ENCODE measurements at places on chromosomes 12 and 14.

GRCh38 chr12:122374707-122375106 lies 47.8 kb downstream of the CLIP1 start:
- no peak for DNase-seq

DNA sequence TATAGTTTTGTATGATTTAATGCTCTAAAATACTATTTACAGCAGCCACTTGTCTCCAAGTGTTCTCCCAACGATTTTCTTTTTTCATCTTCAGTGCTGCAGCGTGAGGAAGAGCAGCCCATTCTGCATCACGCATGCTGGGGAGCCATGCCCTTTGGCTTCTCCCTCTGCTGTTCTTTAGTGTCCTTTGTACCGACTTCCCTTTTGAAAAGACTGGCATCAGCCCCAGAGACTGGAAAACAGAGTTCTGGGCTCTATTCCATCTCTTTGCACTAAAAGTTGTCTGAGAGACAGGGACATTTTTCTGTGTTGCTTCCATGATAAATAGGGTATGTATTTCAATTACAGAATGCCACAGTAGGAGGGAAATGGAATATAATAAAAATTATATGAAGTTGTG lies 105.1 kb downstream of the RERG start:
- DNase-seq = no peak

GRCh38 chr12:101267111-101267510 lies 12.8 kb upstream of the UTP20 start:
- no peak for DNase-seq

DNA sequence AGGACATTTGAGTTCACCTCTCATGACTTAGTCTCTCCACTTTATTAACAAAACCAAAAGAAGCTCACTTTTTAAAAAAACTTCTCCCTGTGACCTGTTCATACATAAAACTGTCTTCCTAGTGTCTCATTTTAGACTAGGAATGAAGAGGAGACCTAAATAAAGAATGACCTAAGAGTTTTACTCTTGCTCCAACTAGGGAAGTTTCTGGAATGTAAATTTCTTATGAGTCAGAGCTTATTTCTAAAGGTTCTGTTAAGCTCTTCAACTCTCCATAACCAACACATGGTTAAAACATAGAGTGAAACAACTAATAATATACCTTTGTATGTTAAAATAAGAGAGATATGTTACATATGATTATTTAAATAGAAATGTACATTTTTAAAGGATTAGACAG lies 369.8 kb downstream of the EMP1 start:
- no peak for DNase-seq

DNA sequence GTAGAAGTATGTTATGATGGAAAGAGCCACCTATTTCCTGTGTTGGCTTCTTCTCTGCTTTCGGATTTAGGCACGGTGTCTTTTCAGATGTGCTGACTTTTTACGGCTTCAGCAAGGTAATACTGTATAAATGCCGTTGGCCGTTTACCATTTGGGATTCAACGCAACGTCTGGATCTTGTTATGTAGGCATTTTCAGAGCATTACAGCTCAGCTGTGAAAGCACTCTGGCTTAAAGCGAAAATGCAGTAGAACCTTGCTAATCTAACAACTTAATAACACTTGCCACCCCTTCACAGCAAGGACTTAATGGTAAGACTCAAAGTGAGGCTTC lies 229.9 kb downstream of the EFCAB11 start:
- no peak for DNase-seq

GRCh38 chr12:67520606-67521005 lies 127.9 kb upstream of the DYRK2 start:
- DNase-seq = no peak

GRCh38 chr14:69181491-69181890 lies 9.8 kb upstream of the EXD2 start:
- no peak for DNase-seq

DNA sequence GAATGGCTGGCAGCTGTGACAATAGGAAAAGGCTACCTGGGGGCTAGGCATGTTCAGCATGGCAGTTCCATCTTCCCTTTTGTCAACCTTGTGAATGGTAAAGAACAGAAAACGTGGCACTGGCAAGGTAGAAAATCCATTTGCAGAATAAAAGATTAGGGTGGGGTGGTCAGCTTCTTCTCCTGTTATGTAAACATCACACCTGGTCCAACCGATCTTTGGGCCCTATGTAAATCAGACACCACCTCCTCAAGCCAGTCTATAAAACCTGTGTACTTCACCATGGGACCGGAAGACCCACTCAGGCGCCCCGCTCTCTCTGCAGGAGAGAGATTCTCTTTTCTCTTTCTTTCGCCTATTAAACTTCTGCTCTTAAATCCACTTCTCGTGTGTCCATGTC lies 19.6 kb upstream of the TMEM30B start:
- DNase-seq = no peak

- DNase-seq = no peak
Observed at GRCh38 chr14:44763356-44763755, 198.4 kb downstream of the KLHL28 start.

DNA sequence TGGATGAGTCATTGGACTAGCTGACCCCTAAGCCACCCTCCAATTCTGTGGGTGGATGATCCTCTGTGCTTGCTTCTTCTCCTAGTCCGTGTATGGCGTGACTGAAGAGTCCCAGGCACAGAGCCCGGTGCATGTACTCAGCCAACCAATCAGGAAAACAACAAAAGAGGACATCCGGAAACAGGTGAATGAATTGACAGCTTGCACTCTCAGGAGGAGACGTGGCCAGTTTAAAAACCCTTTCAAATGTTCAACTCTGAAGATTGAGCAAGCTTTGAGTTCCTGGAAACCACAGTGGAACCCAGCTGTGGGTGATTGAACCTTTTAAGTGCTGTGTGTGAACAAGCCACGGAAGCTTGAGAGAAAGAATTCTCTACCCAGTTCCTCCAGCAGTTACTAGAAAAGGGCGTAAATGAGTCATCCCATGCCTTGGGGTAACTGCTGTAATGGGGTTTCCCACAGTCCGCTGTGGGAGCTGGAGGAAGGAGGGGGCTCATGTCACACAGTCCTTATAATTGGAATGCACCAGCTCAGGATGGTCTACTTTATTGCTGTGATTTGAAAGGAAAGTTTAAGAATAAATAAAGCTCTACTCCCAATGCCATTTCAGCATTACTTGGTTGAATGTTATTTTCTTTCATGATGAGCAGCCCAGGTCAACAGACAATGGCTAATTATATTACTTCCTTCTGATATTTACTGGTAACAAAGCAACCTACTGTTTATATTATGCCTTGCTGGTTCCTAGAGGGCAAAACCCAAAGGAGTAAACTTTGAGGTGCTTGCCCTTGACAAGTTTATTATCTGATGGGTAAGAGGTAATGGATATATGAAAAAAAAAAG lies 417.0 kb downstream of the DPF3 start:
- no peak for DNase-seq

- no peak for DNase-seq
Observed at GRCh38 chr12:91103624-91104023, 7.7 kb downstream of the LUM start.

- no peak for DNase-seq
Observed at GRCh38 chr14:96926001-96926400, 128.8 kb downstream of the VRK1 start.

- DNase-seq = no peak
Observed at GRCh38 chr12:92248977-92249376, 103.3 kb upstream of the BTG1 start.

- DNase-seq = no peak
Observed at GRCh38 chr12:16564675-16565074, 41.3 kb downstream of the LMO3 start.

DNA sequence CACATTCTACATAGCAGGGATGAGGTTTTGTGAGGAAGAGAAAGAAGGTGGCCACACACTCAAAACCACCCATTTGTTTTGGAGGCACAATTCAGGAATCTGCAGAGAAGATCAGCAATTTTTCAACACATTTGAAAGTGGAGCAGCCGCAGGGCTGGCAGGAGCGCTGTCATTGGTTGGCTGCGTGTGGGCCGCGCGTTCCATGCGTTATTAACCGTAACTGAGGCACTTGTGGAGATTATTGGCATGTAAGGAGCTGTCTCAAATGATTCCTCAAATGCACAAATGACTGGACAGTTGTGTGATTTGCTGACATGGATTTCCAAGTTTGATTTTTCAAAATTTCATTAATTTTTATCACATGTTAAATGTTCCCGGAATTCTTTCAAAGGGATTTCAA lies 318.5 kb downstream of the TMEM132D start:
- DNase-seq = no peak

GRCh38 chr12:118060301-118061010 lies 523 bp downstream of the WSB2 start:
- DNase-seq = no peak

DNA sequence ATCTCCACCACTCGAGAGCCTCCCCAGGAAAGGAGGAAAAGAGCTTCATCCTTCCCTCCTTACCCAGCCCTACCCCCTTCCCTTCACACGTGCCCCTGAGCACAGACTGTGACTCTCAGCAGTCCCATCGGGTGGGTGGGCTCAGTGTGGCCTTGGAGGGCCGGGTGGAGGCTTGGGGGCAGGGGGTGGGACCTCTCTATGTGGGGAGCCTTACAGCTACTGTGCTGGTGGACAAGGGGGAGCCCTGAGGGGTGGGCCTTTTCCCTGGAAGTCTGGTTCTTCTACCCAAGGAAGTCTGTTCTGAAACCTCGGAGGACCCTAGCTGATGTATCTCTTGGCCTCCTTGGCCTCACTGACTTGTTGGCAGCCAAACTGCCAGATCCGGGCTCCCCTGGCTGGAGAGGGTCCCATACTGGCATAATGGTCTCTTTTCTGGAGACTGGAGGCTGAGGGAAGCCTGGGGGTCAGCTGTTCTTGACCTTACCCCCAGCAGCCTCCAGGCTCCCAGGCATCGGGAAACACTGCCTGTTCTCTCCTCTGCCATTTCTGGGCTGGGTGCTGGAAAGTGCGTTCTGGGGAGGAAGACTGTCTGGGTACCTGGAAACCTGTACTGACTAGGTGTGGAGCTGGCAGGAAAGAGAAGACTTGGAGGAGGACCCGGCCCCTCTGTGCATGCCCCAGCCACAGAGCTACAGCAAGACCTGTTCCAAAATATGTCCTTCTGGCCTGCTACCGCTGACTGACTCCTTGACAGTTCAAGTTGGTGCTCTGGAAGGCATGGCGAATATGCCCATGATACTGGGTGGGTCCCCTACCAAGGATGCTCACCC lies 7.6 kb downstream of the VASH1 start:
- DNase-seq = no peak

- DNase-seq = no peak
Observed at GRCh38 chr12:40310211-40310610, 85.4 kb downstream of the LRRK2 start.

GRCh38 chr12:122866379-122866778 lies 29.5 kb downstream of the VPS37B start:
- no peak for DNase-seq

DNA sequence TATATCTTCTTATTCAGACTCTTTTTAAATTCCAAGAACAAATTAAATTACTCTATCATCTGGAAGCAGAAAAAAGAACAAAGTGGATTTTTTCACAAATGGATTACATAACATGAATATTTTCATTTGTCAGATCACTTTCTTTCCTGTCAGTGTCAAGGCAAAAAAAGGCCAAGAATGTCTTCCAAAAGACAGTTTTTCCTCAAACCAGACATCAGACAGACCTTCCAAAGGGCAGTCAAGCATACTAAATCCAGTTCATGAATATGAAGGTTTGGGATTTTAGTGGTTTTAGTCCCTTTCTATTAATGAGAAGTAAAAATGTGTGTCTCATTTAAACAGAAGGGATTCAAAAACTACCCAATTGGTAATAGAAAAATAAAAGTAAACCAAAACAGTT lies 336.0 kb downstream of the CEP128 start:
- no peak for DNase-seq

DNA sequence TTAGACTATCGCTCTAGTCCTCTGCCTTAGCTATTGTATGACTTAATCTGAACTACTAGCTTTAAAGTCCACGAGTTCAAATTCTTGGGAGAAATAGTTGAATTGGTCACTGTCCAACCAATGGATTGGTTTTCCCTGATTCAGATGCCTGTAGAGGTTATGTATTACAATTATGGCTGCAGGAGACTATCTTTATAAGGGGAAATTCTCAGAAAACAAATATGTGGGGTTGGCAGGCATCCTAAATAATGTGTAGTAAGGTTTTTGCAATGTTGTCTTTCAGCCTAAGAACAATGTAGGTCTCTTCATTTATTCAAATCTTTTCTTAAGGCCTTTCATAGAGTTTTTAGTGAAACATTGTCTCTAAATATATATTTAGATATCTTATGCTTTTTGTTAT lies 26.9 kb downstream of the MYRFL start:
- peak; percentile 36 for DNase-seq

- no peak for DNase-seq
Observed at GRCh38 chr14:74083784-74084276, 423 bp downstream of the ALDH6A1 start.

Measured in HS-5 (cell line).